ENCODE measurements at places on chromosomes 2 and 18.

- DNase-seq, result no peak
Observed at GRCh38 chr2:30029804-30030203, 108.4 kb upstream of the ALK start.

DNA sequence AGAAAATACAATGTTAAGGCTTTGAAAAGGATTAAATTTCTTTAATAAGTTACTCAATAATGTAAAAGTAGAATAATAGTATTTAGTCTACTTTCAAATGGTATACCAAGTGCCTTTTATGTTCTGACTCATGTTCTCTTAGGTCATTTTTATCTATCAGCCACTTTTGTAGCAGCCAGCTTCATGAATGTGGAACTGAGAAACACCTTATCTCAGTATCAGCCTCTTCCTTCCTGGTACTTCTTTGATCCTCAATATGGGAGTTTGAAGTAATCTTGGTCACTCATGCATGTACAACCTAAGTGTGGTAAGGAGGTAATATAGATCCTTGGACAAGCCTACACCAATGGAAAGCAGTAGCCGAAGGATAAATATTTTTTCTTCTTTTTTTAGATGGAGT lies 180.4 kb upstream of the NRXN1 start:
- no peak for DNase-seq

- no peak for DNase-seq
Observed at GRCh38 chr2:217873371-217873770, 129.4 kb downstream of the TNS1 start.

- DNase-seq, result no peak
Observed at GRCh38 chr2:146677280-146677679, 1167.5 kb upstream of the ACVR2A start.

DNA sequence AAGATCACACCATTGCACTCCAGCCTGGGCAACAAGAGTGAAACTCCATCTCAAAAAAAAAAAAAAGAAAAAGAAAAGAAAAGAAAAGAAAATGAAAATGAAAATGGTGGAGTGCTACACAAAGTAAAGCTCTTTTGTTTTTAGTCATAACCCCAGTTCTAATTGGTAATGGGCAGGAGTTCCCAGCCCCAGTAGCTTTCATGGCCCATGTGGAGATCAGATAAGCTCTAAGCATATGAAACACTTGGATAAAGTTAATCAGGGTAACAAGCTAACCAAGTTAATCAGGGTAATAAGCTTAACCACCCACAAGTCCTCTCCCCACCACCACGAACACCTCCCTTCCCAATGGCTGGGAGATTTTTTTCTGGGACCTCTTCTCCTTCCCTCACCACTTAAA lies 240.8 kb downstream of the BCL11A start:
- no peak for DNase-seq

GRCh38 chr2:10532638-10533101 lies 84.5 kb upstream of the ODC1 start:
- DNase-seq, result no peak

DNA sequence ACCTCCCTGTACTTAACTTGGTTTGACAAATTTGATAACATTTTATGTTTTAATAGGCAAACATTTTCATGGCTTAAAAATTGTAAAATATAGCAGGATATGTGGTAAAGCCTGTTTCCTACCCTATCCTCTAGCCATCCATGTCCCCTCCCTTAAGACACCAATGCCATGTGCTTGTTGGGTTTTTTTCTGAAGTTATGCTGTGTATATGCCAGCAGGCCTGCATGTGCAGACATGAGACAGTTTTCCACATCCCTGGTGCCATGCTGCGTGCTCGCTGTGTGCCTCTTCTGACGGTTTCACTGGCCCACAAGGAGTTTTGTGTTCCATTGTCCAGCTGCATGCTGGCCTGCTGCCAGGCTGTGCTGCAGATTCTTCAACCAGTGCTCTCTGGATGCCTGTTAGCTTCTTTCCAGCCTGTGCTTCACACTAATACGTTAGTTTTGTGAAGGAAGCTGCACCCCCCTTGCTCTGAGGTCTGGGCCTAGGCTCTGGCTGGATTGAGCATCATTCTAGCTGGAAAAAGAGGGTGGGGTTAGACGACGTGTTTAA lies 16.9 kb downstream of the INPP4A start:
- DNase-seq, result no peak

All from AG09309 (cell line).